Stimulated activated CD4-positive, alpha-beta T cell treated with anti-CD3 and anti-CD28 coated beads, Interleukin-2, amount 100 ng/mL, for 24 hours (primary cell): ENCODE measurements at places on chromosomes 11 and 22.

- no peak for DNase-seq
These were observed 3.9 kb upstream of the IL17REL start for GRCh38 chr22:50016308-50016987.

DNA sequence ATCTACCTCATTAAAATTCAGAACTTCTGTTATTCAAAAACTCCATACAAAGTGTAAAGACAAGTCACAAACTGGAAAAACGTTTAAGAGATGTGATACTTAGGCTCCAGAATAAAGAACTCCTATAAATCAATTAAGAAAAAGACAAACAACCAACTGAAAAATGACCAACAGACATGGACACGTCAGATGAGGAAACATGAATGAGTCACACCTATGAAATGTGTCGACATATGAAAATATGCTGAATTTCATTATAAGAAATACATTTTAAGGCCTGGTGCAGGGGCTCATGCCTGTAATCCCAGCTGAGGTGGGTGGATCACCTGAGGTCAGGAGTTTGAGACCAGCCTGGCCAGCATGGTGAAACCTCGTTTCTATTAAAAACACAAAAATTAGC is 78.7 kb downstream of the ENTHD1 start:
- no peak for DNase-seq

DNA sequence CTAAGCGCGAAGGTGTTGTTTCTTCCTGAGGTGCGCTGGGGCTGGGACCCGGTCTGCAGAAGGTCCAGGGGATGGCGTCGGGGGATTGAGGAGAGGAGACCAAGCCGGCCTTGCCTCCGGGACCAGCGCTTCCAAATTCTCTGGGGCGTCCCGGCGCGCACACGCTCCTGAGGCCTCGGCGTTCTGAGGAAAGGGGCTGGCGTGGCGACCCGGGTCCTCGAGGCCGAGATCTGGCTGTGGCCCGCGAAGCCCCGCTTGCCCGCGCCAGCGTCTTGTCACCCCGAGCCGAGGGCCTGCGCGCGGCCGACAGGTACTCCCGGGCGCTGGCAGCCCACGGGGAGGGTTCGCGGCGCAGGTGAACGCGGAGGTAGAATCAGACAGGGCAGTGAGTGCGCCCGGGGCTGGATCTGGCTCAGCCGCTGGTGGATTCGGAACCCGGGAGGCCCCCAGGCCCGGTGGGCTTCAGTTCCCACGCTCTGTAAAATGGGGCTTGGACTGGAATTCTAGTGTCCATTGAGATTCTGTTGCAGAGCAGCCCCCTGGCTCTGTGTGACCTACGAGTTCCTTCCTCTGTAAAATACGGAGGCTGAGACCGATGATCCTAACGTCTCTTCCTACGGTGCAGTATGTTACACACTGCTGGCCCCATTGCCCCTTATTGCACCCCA is 14.7 kb downstream of the SSH3 start:
- no peak for DNase-seq

GRCh38 chr11:119932828-119933562 is 204.0 kb upstream of the NECTIN1 start:
- DNase-seq: no peak
